ENCODE measurements at places on chromosomes 13 and 19. TPM values are rescaled to one million over a fixed set of nuclear protein-coding genes. Genes with fewer than 3 reads are reported as not detected.

- H3K27ac ChIP-seq: no peak overlapping the region
- DNase-seq: no peak
- no peak overlapping the region for H3K4me3 ChIP-seq
- peaks cover 23% of the 10 kb centered on the region for H3K36me3 ChIP-seq
- H3K4me1 ChIP-seq: no peaks in the 10 kb centered on the region
These were observed 25.3 kb downstream of the RNASEH2B start for GRCh38 chr13:50934735-50935435.

DNA sequence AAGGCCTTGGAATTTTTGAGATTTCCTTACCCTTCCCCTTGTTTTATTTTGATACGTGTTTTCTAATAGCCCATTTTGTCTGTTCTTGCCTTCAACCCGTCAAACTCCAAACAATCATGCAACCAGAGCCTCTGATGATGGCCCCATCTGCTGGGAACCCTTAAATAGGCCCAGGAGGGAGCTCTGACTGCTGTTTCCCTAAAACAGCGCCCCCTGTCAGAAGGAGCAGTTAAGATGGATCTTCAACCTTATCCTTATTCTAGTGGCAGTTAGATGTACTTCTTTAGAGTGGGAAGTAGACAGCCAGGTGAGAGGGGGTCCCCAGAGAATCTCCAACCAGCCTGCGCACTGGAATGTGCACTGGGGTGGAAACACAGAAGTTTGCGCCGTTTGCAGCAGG lies 1031.0 kb upstream of the PCDH9 start:
- no peak overlapping the region for H3K4me3 ChIP-seq
- no peak for DNase-seq
- no peak overlapping the region for H3K27ac ChIP-seq
- H3K27me3 ChIP-seq: no peaks in the 10 kb centered on the region
- no peaks in the 10 kb centered on the region for H3K36me3 ChIP-seq

DNA sequence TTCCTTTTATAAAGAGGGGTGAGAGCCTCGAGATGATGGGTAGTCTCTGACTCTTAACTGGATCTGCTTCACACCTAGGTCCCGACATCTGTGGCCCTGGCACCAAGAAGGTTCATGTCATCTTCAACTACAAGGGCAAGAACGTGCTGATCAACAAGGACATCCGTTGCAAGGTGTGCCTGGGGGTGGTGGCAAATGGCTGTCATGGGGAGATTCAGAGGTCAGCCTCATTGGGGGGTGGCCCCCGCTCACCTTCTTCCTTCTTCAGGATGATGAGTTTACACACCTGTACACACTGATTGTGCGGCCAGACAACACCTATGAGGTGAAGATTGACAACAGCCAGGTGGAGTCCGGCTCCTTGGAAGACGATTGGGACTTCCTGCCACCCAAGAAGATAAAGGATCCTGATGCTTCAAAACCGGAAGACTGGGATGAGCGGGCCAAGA lies 1.6 kb downstream of the CALR start:
- peak overlapping the region; percentile 99 for H3K4me3 ChIP-seq
- H3K4me1 ChIP-seq: peaks cover 16% of the 10 kb centered on the region
- no peaks in the 10 kb centered on the region for H3K27me3 ChIP-seq

CACNG7 gene
- not detected for total RNA-seq

DNA sequence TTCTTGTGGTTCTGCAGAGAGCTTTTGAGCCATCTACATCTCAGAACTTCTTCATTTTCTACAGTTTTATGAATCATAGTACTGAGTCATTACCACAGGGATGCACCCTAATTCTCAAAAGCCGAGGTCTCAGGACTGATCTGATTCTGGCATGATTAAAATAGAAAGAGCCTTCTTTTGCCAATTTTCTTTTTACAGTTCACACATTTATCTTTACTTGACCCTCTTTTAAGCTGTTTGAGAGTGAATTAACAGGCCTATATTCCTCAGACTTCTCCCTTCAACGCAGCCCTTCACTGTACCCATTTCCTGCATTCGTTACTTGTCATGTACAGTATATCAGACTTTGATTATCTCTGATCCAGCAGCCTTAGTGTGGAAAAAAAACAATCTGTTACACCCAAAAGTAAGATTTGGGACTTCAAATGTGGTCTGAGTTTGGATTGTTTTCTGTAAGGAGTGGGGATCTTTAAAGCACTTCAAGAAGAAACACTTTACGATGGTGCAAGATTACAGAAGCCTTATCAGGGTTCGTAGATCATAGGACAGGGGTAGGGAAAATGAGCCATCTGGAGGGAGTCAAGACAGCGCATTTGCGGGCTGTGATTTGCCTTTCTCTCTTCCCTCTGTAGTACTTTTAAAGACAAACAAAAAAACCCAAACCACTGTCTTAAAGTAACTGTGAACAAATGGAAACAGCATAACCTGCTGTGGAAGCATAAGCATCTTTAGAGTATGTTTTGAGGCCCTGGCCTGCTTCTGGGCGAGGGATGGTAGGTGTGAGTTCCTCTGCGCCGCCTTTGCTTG lies 15.3 kb upstream of the GPR183 start:
- peaks cover 8% of the 10 kb centered on the region for H3K4me1 ChIP-seq
- no peak for DNase-seq
- no peaks in the 10 kb centered on the region for H3K27me3 ChIP-seq
- H3K4me3 ChIP-seq: no peak overlapping the region
- H3K27ac ChIP-seq: peak overlapping the region; percentile 26

- peaks cover 11% of the 10 kb centered on the region for H3K4me1 ChIP-seq
- peaks cover 4% of the 10 kb centered on the region for H3K36me3 ChIP-seq
- peak overlapping the region; percentile 38 for H3K4me3 ChIP-seq
- DNase-seq: no peak
- H3K27ac ChIP-seq: no peak overlapping the region
- peaks cover 26% of the 10 kb centered on the region for H3K27me3 ChIP-seq
These were observed 1.8 kb downstream of the PTGER1 start for GRCh38 chr19:14473073-14473977.
